ENCODE measurements at places on chromosomes 1 and 21.

DNA sequence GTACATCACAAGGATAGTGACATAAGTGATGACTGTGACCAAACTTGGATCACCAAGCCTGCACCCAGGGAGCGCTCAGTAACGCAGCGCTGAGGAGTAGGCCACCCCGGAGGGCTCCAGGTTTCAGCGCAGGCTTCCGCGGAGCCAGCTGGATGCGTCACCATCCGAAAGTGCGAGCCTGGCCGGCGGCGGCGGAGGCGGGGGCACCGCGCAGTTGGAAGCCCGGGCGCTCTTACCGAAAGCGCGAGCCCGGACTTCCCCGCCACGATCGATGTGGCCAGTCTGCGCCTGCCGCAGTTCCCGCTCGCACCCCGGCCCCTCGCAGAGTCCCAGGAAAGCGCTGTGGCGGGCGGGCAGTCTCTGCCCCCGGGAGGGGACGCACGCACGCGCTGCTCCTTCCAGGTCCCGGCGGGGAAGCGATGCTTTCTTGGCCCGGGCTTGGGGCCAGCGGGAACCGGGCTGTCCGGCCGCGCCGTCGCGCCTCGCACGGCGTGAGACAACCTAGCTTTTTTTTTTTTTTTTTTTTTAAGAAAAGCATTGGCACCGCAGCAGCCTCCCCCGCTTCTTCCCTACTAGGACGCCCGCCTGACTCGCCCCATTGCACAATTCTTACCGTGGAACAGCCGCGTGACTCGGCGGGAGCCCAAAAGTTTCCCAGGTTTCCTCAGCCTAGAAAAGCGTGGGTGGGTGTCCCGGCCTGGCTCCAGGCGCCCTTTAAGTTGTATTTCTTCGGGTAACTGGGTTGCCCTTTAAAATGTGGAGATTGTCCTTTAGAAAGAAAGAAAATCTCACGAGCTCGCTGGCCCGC, 36.4 kb upstream of the JAK1 start:
- DNase-seq: peak; percentile 52

DNA sequence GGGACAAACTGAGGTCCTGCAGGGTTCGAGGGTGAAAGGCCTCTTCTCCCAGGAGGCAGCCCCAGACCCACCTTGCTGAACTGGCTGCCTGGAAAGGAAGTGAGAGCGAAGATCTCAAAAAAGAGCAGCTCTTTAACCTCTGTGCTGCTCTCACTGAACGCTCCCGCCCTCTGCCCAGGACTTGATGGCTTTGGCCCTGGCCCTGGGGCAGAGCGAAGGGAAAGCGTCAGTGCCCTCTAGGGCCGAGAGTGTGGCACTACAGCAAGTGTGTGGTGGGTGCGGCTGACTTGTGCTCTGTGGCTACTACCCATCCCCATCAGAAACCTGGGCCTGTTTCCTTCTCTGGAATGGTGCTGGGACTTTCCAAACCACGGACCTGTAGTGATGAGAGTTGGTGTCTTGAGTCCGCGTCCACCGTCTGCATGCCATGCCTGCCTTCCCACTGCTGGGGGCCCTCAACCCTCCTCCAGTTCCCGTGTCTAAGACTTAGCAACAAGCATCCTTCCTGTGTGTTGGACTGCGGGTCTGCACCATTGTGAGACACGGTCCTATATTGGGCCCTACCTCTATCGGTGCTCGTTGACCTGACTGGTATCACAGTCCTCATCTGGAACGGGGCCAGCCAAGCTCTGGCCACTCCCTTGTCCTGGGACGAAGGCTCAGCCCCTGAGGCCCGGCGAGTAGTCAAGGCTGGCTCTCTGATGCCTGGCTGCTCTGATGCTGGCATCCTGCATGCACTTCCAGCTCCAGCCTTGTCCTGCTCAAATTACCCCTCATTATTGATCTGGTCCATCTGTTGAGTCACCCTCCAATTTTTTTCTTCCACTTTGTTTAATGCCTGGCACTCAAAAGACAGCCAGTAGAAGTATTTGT, 180.3 kb downstream of the DISC1 start:
- peak; percentile 61 for DNase-seq

DNA sequence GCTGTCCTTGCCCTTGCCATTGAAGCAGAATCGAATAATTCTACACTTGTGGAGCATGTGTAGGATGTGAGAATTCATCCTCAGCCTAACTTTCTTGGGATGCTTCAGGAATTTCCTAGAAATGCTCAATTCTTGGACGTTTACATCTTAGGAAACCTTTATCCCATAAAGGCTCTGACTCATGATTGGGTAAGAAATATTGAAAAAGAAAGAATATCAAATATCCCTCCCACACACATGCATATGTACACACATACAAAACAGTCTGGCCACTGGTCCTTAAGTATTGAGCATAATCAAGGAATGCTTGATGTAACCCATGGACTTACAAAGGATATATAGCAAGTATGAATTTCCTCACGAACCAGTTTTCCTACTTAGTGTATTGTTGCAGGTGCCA, 83.9 kb upstream of the IPO9 start:
- no peak for DNase-seq

DNA sequence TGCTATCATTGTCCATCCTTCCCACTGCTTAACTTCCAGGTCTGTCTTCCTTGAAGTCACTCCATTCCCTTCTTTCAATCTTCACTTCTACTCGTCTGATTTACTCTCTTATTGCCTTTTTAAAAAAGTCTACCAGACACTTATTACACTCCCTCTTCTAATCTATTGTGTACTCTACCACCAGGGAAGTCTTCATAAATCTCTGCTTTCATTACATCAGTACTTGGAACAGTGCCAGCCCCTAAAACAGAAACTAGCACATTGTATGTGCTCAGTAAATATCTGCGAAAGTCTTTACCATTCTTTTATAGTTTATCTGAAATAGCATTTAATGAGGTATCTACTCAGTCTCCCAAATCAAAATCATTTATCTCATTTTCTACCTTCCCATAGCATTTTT, 236.4 kb downstream of the USH2A start:
- DNase-seq: no peak

DNA sequence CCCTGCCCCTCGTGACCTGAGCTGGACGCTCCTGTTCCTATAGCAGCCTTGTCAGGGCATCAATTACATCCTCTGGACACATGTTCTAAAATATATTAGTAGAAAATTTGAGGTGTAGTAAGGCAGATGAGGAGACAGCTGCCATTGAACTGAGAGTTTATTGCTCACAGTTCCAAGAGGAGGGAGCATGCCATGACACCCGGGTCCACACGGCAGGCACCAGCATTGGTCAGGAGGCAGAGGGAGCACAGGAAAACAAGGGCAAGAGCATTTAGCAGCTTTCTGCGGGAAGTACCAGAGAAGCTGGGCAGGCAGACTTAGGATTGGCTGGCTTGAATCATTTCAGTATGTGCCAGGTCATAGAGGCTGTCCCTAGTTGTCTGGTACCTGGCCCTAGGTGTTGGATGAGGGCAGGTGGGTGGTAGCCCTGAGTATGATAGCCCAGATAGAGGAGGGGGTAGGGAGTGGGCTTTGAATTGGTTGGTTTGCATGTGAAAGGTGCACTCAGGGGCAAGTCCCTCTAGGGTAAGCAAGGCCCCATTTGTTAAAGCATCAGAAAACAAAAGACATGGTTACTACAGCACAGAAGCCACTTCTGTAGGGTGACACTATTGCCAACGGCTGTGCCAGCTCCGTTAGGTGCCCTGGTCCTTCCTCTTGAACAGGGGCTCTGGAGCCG, 223.6 kb upstream of the RAB4A start:
- no peak for DNase-seq

- DNase-seq: no peak
These were observed 29.6 kb downstream of the CLIC6 start for GRCh38 chr21:34698270-34699015.

GRCh38 chr21:45041351-45041805, 33.0 kb upstream of the ADARB1 start:
- no peak for DNase-seq

DNA sequence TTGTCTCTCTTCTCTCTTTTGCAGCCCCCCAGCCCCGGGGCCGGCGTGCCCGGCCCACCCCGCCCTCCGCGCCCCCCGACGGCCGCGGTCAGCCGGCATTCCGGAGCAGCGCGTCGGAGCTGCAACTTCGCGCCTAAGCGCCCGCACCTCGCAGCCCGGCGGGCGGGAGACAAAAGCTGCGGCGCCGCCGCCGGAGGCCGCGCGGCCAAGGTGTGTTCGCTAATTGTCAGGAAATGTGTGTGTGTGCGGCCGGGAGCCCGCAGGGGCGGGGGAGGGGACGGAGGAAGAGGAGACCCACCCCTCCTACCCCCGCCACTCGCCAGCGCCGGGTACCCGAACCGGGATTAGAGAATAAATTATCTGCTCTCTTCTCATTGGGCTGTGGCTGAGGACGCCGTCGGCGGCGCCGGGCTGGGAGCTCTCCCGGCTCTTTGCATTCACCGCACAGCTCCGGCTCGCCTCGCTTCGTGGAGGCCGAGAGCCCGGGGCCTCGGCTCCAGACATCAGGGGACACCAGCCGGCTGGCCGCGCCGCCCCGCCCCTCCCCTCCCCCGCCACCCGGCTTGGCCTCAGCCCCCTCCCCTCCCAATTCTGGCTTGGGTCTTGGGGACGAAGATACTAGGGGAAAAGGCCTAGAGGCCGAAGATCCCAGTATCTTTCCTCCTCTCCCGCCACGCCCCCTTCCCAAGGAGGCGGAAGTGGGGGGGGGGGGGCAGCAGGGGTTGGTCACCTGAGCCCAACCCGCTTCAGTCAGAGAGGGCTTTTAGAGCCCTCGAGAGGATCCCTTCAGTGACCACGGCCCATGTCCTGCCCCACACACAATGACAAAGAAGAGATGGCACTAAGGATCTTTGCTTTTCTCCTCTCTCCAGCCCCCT, 1.3 kb upstream of the BLACAT1 start:
- DNase-seq: no peak

GRCh38 chr1:229869240-229869639, 197.8 kb upstream of the GALNT2 start:
- no peak for DNase-seq

- DNase-seq: no peak
These were observed 181.2 kb upstream of the ESRRG start for GRCh38 chr1:216904471-216904870.

DNA sequence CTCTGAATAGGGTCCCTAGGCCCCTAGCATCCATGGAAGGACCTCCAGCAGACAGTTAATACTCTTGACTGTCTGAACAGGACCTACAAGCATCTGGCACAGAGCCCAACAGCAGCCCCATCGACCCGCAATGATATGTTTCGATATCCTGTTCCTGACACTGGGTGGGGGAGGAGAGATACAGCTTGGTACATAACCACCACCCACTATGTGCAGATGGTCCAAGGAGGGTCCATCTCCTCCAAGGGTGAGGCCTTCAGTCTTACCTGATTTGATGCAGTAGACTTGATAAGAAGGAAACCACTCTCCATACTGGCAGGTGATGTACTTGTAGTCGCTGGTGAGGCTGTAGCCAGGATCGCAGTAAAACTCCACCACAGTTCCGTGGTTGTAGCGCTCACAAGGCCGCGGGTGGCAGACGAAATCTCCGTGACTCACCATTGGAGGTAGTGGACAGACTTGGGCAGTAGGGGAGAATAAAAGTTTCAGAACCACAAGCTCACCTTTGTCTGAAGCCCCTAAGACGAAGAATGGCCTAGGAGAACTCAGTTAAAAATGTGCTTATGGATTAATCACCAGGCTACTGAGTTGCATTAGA, 86.0 kb upstream of the TLR5 start:
- no peak for DNase-seq

Data from GM12865 (cell line).